Activated T-helper 9 cell treated with anti-CD3 and anti-CD28 coated beads, Interleukin-2, amount 50 U/mL, for 16 hours (primary cell): ENCODE measurements at places on chromosomes 5 and 9.
A peak's percentile ranks its signal among the peaks of the same experiment; 100 is the strongest.

DNA sequence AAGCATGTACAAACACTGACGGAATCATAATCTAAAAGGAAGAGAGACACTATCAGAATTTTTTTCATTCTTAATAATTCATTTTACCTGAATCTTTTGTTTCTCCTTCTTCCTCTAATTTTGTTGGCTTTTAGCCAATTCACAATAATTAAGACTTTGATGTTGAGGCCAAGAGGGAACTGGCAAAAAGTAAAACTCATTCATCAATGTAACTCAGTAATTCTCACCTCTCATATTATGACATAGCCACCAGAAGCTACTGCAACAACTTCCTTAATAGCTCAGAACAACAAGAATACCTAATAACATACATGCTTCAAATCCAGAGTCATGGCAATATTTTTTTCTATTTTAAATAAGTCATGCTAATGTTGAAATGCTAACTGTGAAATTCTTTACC is 64.5 kb downstream of the MCTP1 start:
- no peak for DNase-seq

DNA sequence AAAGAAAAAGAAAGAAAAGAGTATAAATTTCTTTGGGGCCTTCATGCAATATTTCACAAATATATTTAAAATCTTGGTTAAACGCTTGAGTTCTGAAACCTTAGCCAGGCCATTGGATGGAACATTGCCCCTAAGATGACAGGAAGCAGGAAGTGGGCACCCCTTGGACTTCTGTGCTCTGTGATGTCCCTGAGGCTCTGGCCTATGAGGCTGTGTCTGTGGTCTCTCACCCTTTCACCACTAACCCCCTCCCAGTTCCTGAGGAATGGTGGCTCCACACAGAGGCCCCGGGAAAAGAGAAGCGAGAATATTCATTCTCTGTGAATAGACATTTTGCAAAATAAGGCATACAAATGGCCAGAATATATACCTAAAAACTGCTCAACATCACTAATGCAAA is 320.5 kb upstream of the PANK3 start:
- DNase-seq: no peak

DNA sequence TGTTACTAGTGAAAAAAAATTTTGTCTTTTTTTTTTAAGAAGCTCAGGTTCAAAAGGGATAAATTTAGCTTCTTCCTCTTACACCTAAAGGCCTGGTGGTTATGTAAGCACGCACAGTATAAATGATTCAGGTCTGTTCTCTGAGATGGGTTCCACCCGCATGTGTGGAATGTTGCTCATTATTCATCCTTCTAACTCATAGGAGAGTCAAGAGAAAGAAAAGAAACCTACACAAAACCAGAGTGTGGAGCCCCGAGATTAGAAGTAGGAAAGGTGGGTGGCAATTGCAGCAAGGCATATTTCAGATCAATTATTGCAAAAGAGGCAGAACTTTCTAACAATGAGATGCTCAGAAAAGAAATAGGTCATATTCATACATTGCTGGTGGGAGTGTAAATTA is 13.5 kb downstream of the PLAC8L1 start:
- no peak for DNase-seq

GRCh38 chr9:89153232-89154017 is 25.2 kb downstream of the SHC3 start:
- no peak for DNase-seq

- no peak for DNase-seq
Measured at GRCh38 chr5:31192442-31192841, 1.0 kb upstream of the CDH6 start.

DNA sequence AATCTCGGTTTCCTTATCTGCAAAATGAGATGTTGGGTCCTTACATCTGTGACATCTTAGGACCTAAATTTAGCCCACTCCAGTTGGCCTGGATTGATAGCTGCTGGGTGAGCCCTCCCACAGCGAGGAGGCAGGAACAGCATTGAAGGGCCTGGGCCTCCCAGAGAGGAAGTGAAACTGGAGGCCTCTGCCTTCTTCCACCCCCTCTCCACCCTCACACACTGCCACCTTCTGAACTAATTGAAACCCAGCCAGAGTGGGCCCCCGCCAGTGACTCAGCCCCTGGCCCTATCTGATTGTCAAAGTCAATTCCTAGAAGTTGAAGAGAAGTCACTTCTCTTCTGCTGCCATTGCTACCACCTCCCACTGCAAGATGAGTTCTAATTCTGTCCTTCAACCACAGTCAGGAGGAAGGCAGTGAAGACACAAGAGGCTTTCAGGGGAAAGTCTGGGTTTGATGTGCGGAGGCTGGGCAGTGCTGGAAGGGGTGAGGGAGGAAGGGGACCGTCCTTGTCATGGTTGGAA is 55.2 kb upstream of the NEK6 start:
- peak; percentile 73 for DNase-seq

- DNase-seq: no peak
Measured at GRCh38 chr9:82934949-82935348, 128.0 kb downstream of the RASEF start.

GRCh38 chr9:76528642-76529190 is 69.7 kb downstream of the GCNT1 start:
- DNase-seq: no peak

GRCh38 chr5:143201589-143201988 is 201.9 kb downstream of the NR3C1 start:
- DNase-seq: no peak

DNA sequence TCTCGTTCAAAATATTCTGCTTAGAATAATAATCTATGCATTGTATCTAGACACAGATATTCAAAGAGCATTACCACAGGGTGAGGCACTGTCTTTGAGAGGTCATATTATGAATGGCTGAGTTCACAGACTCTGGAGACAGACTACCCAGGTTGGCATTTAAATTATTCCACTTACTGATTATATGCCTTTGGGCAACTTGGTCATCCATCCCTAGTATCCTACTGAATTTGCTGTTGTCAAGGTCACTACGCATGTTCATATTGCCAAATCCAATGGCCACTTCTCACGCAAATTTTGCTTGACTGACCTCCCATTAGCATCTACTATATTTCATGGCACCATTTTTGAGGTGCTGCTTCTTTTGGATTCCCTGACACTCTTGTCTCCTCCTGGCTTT is 498.6 kb upstream of the TLE4 start:
- no peak for DNase-seq

- DNase-seq: no peak
Measured at GRCh38 chr9:105360344-105360743, 87.5 kb upstream of the FSD1L start.

GRCh38 chr5:107121793-107122519 is 548.8 kb downstream of the EFNA5 start:
- no peak for DNase-seq

GRCh38 chr5:157477814-157478494 is 17.9 kb downstream of the NIPAL4 start:
- DNase-seq: no peak

DNA sequence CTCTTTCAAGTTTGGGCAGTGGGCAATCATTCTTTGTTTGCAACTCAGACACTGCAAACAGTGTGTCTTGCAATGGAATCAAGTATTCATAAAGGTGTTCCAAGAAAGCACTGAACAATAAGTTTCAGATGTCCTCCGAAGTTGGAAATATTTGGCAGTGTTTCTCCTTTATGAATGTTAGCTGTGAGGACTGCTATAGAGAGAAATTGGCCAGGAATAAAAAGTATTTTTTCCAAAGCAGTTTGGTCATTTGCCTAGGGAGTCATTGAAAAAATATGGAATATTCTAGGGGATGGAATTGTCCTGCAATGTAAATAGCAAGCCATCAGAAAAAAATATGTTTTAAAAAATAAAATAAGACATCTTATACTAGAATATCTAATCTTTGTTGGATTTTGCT is 688.6 kb upstream of the SEMA6A start:
- DNase-seq: no peak

- no peak for DNase-seq
Measured at GRCh38 chr9:130295945-130296782, 30.6 kb downstream of the HMCN2 start.

DNA sequence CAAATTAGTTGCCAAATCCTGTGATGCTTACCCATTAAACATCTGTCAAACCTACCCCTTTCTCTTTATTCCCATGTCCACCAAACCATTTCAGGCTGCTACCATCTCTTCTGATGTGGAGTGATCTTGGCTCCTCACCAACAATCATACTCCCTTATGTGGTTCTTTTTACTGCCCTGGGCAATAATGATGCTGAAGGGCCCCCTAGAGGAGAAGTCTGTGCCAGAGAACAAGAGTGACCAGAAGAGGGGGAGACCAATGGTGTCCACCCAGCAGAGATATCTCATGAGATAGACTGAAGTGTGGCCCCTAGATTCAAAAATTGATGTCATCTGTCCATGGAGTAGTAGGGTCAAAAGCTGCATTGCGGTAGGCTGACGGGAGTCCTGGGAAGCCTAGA is 10.9 kb downstream of the LRRC70 start:
- DNase-seq: no peak

DNA sequence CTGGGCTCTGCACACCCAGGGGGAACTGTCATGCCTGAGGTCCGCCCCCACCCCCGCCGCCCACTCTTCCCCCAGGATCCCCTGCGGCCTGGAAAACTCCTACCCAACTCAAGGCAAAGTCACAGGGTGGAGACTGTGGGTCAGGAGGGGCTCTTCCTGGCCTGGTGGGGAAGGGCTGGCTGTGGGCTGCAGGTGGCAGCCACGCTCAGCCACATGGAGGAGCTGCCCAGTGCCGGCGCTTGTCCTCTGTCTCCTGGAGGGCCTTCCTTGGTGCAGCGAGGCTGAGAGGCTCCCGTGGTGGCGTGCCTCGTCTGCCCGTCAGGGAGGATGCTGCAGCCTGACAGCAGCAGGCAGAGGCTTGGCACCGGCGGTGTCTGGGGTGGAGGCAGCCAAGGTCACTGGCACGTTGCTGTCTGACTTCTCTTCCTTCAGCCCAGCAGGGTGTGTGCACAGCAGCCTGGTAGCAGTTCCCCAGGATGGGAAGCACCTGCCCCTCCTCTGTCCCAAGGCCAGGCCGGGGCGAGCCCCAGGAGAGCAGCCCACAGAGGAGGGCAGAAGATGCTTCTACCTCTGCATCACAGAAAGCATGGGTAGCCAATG is 78.1 kb downstream of the ADAMTS2 start:
- no peak for DNase-seq

DNA sequence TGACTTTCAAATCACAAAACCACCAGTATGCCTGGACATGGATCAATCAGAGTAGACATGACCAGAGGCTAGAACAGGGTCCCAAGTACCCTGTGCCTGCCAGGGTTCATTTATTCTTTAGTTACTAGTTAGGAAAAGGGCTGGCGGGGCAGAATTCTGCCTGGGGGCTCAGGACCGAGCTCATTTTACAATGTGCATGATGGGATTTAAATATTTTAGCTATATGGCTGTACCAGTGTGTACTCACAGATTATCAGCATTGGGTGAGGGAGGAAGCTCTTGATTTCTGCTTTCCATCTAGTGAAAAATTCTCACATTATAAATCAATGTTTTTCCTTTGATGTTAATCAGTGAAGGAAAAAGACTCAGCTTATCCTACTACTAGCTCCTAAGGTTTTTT is 1511.1 kb downstream of the EFNA5 start:
- DNase-seq: no peak

GRCh38 chr9:28888806-28889205 is 1315.5 kb upstream of the C9orf72 start:
- DNase-seq: no peak

GRCh38 chr5:62143268-62144229 is 162.5 kb upstream of the KIF2A start:
- DNase-seq: no peak

DNA sequence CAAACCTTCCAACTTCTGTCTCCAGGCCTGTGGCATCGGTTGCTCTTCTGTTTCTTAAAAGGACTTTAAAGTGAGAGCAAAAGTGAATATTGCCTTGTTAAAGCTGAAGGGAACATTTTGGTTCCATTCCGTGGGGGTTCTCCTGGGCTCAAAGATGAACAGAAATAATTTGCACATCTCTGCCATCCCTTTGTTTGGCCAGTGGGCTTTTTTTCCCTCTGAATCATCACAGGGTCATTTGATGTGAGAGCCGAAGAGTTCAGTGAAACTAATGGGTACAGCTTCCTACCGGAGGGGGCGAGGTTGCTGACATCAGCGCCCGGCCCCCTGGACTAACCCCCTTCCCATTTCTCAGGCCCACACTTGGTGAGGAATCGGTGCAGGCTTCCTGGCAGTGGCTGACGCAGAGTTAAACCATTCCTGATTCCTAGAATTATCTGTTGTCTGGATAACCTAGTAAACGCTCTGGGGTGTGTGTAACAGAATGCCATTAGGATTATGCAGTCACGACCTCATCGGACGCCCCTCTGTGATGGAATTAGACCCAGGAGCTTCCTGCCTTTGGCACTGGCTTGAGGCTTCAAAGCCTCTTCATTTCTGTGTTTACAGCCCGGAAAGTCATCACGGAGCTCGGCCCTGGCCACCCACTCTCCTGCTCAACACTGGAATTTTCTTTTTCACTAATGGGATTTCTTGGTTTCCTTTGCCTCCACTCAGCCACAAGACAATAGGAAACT is 61.6 kb upstream of the RPL26L1 start:
- no peak for DNase-seq

DNA sequence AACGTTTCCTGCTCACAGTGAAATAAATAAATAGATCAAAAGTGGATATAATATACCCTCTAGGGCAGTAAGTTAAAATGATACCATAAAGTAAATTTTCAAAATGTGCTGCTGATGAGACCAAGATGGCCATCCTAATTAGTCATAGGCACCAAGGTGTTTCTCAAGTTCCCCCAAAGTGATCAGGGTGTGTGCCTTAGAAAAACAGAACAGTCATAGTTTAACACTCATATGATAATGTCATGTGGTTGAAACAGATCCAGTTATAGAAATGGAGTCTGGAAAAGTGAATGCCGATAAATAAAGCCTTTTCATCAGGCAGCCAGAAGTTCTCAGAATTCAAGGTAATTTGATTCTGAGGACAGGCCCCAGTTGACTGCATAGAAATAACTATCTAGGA is 161.5 kb upstream of the CDKN2B start:
- no peak for DNase-seq

GRCh38 chr9:14526504-14526903 is 166.7 kb downstream of the ZDHHC21 start:
- no peak for DNase-seq

DNA sequence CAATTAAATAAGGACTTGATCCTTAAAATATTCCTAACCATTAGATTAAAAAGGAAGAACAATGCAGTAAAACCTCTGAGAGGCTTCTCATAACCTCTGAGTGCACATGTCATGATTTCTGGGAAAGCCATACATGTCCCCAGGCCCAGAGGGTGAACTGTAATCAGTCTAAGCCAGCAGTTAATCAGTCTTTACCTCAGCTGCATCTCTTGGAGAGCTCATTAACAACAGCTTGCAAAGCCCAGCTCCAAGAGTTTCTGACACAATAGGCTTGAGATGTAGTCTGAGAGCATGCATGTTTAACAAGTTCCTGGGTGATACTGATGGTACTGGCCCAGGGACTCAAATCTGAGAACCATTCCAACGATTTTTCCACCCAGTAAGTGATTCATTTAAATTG is 392.1 kb downstream of the DNAH5 start:
- no peak for DNase-seq

DNA sequence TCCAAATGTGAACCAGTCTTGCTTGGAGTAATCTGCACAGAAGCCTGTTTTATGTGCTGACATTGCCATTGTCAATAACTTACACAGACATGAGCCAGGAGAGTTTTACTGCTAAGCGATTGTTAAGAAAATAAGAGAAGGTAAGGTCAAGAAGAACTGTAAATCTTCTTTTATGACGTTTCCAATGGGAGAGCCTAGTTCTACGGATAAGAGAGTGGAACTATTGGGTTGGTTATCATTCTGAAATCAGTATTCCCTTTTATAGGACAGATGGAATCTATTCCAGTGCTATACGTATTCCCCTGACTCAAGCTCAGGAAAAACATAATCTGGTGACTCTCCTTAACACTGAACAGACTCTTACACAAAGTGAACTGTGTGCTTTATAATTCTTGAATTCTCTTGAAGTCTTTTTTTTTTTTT is 137.9 kb upstream of the OTULINL start:
- DNase-seq: no peak
